ENCODE measurements at places on chromosomes 1 and 21. TPM values are rescaled to one million over a fixed set of nuclear protein-coding genes. Genes with fewer than 3 reads are reported as not detected.

Gene KIF14
- 2.0 TPM for total RNA-seq

DNA sequence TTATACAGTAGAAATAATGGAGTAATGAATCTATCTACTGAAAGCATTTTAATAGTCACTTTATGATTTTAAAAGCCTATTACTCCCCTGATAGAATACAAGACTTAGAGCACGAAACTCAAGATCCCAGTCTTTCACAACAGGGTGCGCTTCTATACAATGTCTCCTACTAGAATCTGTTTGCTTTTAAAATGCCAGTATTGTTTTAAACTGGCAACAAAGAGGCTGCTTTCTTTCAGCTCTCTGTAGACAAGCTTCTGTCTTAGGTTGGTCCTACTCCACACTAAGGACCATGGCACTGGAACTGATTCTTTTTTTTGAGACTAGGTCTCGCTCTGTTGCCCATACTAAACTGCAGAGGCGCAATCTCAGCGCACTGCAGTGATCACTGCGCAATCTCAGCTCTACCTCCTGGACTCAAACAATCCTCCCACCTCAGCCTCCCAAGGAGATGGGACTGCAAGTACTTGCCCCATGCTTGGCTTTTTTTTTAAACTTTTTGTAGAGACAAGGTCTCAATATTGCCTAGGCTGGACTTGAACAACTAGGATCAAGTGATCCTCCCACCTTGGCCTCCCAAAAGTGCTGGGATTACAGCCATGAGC, 4.8 kb downstream of the DCAF8 start:
- DNase-seq = no peak

Gene WDR47
- total RNA-seq = 11.5 TPM

GRCh38 chr1:66506393-66506687, 27.6 kb upstream of the SGIP1 start:
- no peak for DNase-seq

Gene PTGS2
- total RNA-seq = 5.4 TPM

DNA sequence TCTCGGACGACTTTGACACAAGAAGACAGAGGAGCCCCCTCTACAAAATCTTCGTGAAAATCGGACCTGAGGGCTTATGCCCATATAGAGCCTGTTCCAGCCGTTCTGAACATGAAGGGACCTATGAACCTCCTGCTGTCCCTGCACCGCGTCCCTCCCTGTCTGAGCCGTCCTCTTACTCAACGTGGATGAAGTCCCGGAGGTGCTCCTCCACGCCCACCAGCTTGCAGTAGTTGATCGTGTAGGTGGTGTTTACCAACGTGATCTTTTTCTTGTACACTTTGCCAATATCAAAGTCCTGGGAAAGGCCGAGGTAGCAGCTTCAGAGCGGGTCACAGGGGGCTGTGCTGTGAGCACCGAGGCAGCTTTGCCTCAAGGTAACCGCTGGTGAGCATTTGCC, 40.0 kb downstream of the CFAP74 start:
- no peak for DNase-seq

DNA sequence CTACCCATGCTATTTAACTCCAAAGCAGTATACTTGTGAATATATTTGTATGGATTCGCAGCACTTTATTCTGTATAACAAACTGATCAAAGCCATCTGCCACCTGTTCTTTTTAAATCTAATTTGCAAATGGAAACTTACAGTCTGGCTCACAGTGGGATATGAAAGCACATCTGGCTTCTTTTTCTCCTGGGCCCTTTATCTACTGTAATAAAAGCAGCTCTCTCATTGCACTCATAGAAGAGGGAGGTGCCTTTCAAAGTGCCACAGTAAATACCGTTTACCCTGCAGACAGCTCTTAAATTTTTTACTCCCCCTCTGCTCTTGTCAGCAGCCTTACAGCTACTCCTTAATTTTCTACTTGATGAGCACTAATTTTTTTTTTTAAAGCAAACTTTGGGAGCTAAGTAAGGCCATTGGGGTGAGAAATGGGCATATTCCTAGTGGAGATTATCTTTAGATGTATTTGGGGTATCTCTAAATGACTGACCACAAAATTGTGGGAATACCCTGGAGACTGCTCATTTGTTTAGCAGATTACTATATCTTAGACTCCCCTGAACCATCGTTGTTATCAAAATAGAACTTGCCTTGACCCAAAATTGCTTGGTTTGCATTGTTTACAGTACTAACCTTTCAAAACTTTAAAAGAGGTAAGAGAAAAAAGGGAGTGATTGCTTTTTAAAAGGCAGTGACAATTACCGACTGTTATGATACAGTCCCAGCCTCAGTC, 110.1 kb downstream of the VPS13D start:
- DNase-seq = no peak
